ENCODE measurements at places on chromosomes 12 and 14.

- no peak for DNase-seq
Measured at GRCh38 chr14:101571004-101571403, 9.7 kb downstream of the DIO3 start.

GRCh38 chr14:39016733-39017095, 86.3 kb downstream of the SEC23A start:
- no peak for DNase-seq

- DNase-seq, result no peak
Measured at GRCh38 chr12:1705774-1706631, 15.1 kb downstream of the ADIPOR2 start.

DNA sequence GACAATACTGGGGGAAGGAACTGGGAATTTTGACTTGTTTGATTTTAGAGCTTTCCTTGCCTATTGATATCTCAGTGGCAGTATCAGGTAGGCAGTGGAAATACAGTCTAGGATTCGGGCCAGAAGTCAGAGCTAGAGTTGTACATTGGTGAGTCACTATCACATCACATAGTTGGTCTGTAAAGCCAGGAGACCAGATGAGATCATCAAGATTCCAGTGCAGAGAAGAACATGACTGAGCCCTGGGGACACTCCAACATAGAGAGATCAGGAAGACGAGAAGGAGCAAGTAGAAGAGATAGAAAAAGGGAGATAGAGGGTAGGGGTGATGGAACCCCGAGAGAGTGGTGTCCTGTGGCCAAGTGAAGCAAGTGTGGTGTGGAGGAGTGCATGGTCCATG, 46.6 kb upstream of the NR1H4 start:
- no peak for DNase-seq

DNA sequence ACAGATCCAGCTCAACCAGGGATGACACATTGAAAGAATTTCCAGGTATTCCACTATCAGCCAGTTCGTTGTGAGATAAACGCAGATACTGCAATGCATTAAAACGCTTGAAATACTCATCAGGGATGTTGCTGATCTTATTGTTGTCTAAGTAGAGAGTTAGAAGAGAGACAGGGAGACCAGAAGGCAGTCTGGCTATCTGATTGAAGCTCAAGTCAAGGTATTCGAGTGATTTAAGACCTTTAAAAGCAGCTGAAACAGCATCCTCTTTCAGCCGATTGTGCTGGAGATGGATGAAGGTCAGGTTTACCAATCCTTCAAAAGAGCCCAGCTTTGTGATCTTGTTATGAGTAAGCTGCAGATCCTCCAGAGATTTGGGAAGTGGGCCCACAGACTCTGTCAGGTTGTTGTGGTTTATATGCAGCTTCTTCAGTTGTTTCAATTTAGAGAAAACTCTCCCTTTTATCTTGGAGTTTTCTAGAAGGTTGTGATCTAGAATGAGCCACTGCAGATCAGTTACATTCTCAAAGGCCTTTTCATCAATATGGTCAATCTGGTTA, 3.0 kb downstream of the LUM start:
- no peak for DNase-seq

- no peak for DNase-seq
Measured at GRCh38 chr12:121719926-121720414, 7.4 kb downstream of the TMEM120B start.

DNA sequence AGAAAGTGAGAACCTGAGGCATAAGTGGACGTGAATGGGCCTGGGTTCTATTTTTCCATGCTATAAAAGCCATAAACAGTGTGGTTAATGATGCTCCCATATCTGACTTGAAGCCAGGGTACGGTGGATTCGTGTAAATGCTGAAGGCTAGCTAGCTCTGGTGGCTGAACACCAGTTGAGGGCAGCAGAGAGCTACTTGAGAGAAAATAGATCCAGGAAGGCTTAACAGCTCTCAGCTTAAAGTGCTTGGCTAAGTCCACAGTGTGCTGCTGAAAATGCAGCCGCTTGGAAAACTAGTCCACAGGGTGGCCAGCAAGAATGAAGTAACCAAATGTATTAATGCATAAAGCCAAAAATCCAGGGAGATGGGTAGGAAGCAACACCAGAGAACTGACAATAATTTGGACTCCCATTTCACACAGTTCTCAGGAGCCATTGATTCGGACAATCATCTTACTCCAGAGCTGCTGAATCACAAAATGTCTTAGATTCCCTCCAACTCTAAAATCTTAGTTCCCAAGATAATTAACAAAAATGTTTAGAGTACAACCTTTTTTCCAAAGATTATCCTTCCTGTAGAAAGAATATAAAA, 15.0 kb upstream of the FOXG1 start:
- DNase-seq, result no peak

GRCh38 chr12:119179335-119180021, 747 bp downstream of the HSPB8 start:
- no peak for DNase-seq

GRCh38 chr12:64752833-64753238, 6.4 kb downstream of the GNS start:
- no peak for DNase-seq
